ENCODE measurements at places on chromosomes 3 and 15.
A peak's percentile ranks its signal among the peaks of the same experiment; 100 is the strongest.

DNA sequence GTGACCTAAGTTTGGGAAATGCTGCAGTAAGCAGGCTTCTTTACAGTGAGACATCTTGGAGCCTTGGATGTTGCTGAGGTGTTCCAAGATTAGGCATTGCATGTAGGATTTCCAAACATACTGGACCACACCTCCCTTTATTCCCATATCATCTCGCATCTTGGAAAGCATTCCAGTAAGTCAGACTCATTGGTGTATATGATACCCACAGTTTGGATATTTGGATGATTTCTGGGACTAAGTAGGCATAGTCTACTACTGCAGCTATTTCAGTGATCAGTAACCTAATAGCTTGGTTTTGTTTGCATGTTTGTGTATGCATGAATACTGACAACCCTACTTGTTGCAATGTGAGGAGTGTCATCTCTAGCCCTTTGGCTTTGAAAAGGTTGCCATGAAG, 97.3 kb downstream of the SEMA6D start:
- no peak for DNase-seq

DNA sequence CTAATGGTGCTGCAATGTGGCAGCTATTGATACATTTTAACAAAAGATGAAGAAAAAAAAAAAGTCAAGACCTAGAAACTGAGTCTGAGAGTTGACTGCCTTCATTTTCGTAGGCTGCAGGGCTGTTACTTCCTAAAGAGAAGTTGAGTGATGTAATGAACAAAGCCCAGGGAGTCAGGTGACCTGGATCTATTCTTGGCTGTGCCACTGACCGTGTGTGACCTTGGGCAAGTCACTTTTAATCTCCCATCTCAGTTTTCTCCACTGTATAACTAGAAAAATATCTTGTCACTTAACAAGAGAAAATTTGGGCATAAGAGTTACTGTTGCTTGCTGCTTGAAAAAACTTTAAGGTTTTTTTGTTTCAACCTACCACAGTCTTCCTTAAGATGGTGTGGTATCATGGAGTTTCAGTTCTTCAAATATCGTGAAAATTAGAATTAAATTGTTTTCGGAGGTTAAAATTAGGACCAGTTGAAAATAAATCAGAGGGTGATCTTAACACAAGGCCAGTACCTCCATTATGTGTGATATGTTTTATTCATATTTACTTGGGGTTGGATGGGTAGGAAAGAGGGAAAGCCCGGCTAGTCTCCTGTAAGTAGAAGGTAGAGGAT, 5.8 kb downstream of the FMN1 start:
- DNase-seq, result no peak

DNA sequence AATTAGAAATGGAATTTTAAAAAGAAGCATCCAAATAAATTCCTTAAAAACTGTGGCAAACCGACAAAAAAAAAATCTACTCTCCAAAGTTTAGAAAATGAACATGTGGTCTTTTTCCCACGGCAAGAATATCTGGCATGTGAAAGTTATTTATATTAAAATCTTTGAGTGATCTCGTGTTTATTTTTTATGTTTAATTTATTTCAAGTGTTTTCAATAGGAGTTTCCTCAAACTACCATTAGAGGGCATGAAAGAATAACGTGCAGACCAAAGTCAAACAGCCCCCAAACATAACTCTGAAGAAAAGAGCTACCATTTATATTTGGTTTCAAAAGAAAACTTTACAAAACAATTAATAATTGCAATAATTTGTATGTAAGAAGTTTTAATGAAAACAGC, 286.4 kb downstream of the ZIC4 start:
- DNase-seq, result no peak

DNA sequence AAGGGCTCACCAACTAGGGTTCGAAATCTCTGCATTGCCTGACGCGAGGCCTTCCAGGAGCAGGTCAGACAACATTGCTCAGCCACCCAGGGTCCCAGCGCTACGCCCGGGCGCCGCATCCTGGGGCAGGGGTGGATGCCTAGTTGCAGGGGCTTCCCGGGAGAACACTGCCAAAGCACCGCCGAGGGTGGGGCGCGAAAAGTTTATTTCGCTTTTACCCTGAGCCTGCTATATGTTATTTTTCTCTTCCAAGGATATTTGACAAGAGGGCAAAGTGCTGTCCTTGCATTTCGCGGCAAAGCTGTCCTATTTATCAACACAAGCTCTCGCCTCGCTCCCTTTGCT, 549 bp upstream of the SOX14 start:
- no peak for DNase-seq

DNA sequence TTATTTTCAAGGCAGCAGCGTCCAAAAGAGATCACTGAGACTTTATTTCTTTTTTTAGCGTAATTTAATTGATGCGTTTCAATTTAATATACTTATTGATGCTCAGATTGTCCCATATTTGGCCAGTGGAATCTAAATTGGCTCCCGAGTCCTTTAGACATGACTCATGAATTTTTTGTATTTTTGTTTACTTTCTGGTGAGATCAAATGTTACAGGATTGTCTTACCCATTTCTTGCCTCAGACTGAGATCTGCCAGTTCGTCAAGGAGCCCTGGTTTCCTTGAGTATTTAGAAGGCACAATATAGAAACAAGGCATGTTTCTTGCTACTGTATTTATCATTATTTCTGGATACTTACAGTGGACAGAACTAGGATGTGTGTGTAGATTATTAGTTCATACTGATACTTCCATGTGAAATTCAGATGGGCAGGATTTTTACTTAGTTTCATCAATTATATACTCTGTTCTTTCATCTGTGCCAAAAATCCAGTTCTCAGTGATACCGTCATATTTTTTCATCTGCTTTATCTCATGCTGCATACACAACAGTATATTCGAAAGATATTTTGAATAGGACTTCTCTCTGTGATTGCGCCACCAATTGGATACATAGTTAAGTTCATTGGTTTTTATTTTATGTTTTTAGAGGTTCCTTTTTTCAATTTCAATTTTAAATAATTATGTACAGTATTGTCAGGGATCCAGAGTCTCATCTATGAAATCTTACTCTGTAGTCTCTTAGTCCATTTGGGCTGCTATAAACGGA, 436.9 kb upstream of the C2CD4B start:
- no peak for DNase-seq

GRCh38 chr15:85474700-85475316, 94.4 kb downstream of the AKAP13 start:
- DNase-seq, result no peak

- DNase-seq, result peak; percentile 39
Observed at GRCh38 chr3:194612221-194612620, 21.0 kb downstream of the TMEM44 start.

GRCh38 chr3:156761007-156761406, 65.1 kb upstream of the LEKR1 start:
- DNase-seq, result no peak

GRCh38 chr3:119595639-119596334, 1.9 kb upstream of the PLA1A start:
- DNase-seq, result peak; percentile 23

DNA sequence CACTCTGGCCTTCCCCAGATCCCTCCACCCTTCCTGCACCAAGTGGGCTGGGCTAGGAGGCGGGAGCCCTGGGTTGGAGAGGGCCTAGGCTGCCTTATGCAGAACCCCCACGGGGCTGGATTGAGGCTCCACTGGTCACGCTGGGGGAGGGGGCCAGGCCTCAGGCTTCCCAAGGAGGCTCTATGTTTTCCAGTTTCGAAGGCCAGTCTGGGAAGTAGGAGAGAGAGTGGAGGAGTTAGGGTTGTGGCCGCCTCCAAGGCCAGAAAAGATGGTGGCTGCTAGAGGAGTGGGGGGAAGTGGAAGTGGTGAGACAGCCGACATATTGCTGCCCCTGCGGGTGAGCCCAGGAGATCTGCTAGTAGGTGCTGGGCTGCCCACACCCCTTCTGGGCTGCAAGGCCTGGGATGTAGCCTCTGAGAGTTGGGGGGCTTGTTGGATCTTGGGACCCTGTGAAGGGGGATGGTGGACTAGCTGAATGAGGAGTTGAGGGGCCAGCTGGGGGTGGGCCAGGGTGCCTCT, 1.2 kb downstream of the GNAI2 start:
- DNase-seq, result peak; percentile 48

GRCh38 chr15:49902685-49903501, 216.1 kb downstream of the ATP8B4 start:
- no peak for DNase-seq

- DNase-seq, result no peak
Observed at GRCh38 chr15:34651997-34652725, 68.7 kb upstream of the GOLGA8B start.

GRCh38 chr15:81849289-81849688, 196.5 kb downstream of the MEX3B start:
- no peak for DNase-seq

GRCh38 chr15:63600001-63600615, 2.9 kb downstream of the FBXL22 start:
- DNase-seq, result no peak

GRCh38 chr15:56943403-56943802, 25.0 kb downstream of the TCF12 start:
- DNase-seq, result no peak

- DNase-seq, result peak; percentile 69
Observed at GRCh38 chr3:38149708-38150107, 11.2 kb downstream of the MYD88 start.

GRCh38 chr15:56038015-56038414, 44.6 kb upstream of the NEDD4 start:
- peak; percentile 81 for DNase-seq

DNA sequence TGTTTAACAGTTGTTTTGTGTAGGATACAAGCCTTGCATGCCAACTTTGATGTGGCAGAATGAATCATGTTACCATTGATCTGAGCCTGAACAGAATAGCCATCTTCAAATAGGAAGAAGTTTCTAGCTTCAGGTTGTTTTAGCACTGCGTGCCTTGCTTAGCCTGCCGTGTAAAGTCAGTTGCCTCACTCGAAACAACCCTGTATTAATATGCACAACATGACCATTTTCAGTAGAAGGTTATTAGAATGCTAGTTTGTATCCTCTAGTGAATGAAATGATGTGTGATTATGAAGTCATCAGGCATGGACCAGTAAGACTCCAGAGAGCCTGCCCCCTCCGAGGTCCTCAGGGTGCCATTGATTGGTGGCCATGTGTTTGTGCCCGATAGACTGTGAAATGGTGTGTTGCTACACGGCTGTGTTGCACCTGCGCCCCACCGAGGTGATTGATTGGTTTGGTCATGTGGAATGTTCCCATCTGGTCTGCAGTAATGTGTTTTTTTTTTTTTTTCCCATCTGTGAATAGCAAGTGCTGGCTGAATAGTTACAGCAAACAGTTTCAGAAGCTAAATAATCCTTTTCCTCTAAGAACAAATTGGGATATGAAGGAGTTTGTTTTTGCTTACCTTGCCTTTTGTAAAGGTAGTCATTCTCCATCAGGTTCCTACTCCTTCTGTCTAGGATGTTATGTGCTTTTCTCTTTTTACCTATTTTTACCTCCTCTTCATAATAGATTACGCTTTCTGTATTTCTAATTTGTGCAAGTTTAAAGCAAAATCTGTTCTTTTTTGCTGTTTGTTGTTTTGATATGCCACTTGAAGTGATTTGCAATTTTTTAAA, 214.9 kb downstream of the TCF12 start:
- no peak for DNase-seq

- no peak for DNase-seq
Observed at GRCh38 chr3:61030469-61031035, 220.7 kb downstream of the FHIT start.

GRCh38 chr3:45992133-45992729, 3.4 kb downstream of the FYCO1 start:
- DNase-seq, result no peak

DNA sequence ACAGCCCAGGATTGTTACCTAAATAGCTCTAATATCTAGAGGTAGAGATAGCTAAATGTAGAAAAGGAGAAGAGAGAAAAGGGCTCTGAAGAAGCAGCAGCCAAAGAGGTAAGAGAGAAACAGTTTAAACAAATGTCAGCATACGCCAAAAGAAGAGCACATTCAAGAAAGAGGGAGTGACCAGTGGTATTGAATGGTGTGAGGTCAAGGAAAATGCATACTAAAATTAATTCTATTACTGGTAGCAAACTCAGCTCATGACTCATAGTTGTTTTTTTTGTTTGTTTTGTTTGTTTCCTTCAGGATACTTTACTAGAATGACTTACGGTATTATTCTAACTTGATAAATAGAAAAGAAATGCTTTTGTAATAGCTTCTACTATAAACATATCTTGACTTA, 86.5 kb upstream of the FXR1 start:
- no peak for DNase-seq

GRCh38 chr3:101810022-101810418, 31.0 kb downstream of the NXPE3 start:
- DNase-seq, result peak; percentile 64

DNA sequence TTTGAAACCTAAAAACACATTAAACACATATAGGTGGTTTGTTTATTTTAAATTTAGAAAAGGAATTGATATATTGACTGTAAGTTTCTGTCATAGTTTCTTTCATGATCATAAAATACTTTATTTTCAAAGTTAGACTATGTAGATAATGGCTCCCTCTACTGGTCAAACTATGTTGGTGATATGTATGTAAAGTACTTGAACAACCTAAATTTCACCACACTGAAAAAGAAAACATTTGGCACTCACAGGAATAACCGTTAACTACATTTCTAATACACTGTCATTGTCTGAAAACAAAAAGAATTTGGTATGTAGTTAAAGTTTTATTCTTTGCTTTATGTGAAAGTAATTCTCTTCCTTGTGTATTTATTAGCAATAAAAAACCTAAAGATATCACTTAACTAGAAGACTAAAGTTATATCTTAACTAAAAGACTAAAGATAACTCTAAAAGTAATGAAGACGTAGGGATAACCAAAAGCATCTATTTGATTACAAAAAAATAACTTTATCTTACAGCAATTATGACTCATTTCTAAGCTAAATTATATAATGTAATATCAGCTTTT, 427.5 kb downstream of the VGLL3 start:
- DNase-seq, result peak; percentile 50

- peak; percentile 88 for DNase-seq
Observed at GRCh38 chr3:20104167-20104661, 64.0 kb downstream of the KAT2B start.

DNA sequence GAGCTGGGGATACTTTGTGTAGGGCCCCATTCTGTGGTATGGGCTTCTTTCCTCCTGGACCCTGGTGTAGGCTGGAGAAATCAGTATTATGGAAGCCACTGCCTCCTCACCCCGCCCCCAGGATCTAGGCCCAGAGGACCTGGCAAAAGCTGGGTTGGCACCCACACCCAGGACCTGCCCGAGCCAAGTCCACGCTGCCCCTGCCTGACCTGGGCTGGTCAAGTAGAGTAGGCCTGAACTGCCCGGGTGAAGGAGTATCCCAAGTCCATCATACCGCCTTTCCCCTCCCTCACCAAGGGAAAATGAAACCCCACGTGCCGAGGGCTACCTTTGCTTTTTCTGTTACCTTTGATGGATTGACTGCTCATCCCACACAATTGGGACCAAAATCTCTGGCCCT, 37.7 kb upstream of the TRAK1 start:
- DNase-seq, result no peak

- DNase-seq, result peak; percentile 82
Observed at GRCh38 chr3:151431940-151432339, 28.9 kb downstream of the IGSF10 start.

- DNase-seq, result peak; percentile 20
Observed at GRCh38 chr15:85168642-85169173, 187.1 kb downstream of the PDE8A start.

Data from common myeloid progenitor, CD34-positive (primary cell).